Lower lobe of right lung (tissue), 2 donors: ENCODE measurements at places on chromosomes 13 and 19. TPM values are rescaled to one million over a fixed set of nuclear protein-coding genes. Genes with fewer than 3 reads are reported as not detected.
A peak's percentile ranks its signal among the peaks of the same experiment; 100 is the strongest.

DNA sequence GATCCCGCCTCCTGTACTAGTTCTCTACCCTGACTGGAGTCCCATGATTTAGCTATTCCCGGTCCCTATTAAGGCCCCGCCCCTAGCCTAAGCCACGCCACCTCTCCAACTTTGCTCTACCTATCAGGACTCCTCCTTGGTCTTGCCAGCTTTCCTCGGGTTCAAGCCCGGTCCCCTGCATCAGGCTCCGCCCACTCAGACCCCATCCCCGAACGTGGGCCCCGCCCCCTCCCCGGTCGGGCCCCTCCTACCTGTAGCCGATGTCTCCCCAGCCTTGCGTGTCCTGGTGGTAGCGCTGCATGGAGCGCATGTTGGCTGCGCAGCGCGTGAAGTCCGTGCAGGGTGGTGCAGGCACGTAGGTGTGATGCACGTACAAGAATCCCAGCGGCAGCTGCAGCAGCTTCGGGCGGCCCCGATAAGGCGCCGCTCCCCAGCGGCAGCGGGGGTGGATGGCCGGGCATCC lies 7.3 kb upstream of the RASAL3 start:
- no peak overlapping the region for H3K4me3 ChIP-seq
- H3K4me1 ChIP-seq, result peaks cover 17% of the 10 kb centered on the region
- H3K36me3 ChIP-seq, result no peaks in the 10 kb centered on the region
- DNase-seq, result no peak
- H3K27ac ChIP-seq, result no peak overlapping the region

GRCh38 chr13:75830842-75831241 lies 194.7 kb downstream of the LMO7 start:
- no peaks in the 10 kb centered on the region for H3K27me3 ChIP-seq
- no peaks in the 10 kb centered on the region for H3K4me1 ChIP-seq
- no peak for DNase-seq
- H3K4me3 ChIP-seq, result no peak overlapping the region
- H3K27ac ChIP-seq, result no peak overlapping the region

- peak; percentile 83 for DNase-seq
- H3K4me3 ChIP-seq, result peak within 1 kb of the TSS; percentile 76
- H3K36me3 ChIP-seq, result peaks cover 3% of the 10 kb centered on the region
- peak within 1 kb of the TSS; percentile 91 for H3K27ac ChIP-seq
- peaks cover 65% of the 10 kb centered on the region for H3K4me1 ChIP-seq
Measured at GRCh38 chr19:3365836-3366752, at the start of gene NFIC. Gene NFIC, plus strand, starts transcription at chr19:3366583. Its CDS starts 54 bp downstream, at chr19:3366637.

NOVA2 gene
- total RNA-seq, result 18.8 TPM
